ENCODE measurements at places on chromosomes 3 and 15.

DNA sequence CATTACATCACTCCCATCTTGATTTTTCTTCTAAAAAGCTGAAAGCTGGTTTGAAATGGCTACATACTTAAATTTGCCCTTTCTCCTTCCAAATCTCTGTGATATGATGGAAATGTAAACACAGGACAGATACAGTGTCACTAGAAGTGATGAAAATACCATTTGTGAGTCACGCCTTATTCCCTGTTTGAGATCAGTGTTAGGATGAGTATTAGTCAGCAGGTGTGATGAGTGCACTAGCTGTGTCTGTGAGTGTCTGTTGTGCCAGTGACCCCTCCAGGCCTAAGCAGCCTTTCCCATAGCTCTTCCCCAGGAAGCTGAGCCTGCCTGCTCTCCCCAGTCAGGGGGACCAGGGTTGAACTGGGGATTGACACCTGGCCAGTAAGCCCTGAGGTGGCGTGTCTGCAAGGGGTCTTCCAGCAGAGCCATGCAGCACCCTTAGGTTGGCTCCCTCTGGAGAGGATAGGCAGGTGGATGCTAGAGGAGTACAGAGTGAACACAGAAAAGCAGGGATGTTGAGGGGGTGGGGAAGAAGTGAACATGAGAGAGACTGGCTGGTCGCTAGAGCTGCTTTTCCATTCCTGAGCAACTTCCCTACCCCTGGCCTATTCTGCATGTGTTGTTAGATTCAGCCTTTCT is 92.0 kb downstream of the PDE8A start:
- no peak for DNase-seq

- DNase-seq, result no peak
Measured at GRCh38 chr3:30393079-30393478, 213.3 kb upstream of the TGFBR2 start.

DNA sequence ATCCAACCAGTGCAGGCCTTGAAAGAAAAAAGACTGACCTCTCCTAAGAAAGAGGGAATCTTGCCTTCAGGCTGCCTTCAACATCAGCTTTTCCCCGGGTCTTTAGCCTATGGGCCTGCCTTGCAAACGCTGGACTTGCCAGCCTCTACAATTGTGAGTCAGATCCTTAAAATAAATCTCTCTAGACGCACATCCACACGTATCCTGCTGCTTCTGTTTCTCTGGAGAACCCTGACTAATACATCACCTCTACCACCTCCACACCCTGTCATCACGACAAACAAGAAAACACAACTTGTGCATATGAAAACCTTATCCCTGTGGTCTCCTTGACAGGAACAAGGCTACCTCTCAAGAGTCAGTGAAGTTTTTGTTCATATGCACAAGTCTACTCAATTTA is 11.8 kb downstream of the CYFIP1 start:
- no peak for DNase-seq

- no peak for DNase-seq
Measured at GRCh38 chr3:58459160-58459559, 25.5 kb upstream of the PDHB start.

DNA sequence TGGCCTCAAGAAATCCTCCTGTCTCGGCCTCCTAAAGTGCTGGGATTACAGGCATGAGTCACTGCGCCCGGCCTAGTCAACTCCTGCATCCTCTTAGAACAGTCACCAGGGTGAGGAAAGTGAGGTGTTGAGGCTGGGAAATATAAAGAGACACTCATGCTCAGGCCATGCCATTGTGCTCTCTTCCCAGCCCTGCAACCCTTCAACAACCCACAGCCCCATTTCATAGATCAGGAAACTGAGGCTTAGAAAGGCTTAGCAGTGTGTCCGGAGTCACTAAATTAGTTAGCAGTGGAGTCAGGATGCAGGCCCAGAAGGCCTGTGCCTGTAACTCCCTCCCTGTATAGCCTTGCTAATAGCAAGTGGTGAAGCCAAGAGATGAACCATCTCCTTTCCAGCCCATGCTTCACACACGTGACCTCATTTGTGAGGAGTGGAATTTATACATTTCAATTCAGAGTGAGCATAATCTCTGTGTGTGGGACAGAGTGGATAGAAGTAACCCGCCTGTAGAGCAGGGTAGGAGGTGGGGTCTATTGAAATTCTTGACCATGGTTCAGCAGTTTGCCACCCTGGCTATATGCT is 51.7 kb upstream of the USP3 start:
- DNase-seq, result no peak

GRCh38 chr3:47342151-47342550 is 38.7 kb upstream of the PTPN23 start:
- DNase-seq, result no peak

DNA sequence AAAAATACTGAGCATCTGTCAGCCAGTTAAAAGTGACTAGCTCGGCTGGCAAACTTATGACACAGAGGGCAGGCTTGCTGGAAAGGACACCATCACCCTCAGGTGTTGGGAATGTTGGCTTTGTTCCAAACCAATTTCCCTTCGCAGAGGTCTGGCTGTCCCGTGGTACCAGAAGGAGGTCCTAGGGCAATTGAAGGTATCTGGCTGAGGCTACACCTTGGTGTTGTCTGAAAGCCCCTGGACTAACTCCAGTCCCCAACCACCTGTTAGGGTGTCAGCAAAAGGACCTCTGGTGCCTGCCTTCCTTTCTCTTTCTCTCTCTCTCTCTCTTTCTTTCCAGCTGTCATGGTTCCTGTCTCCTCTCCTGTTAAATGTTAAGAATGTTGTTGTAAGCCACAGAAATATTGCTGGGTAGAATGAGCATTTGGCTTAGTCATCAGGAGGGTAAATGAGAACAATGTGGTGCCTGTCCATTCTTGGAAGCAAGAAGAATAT is 12.5 kb downstream of the PRR20G start:
- no peak for DNase-seq

- DNase-seq, result no peak
Measured at GRCh38 chr15:31303726-31304648, 22.6 kb upstream of the KLF13 start.

- no peak for DNase-seq
Measured at GRCh38 chr15:74228723-74229081, 7.4 kb upstream of the CCDC33 start.
